ENCODE measurements at places on chromosomes 5 and 9. TPM values are rescaled to one million over a fixed set of nuclear protein-coding genes. Genes with fewer than 3 reads are reported as not detected.
A peak's percentile ranks its signal among the peaks of the same experiment; 100 is the strongest.

DNA sequence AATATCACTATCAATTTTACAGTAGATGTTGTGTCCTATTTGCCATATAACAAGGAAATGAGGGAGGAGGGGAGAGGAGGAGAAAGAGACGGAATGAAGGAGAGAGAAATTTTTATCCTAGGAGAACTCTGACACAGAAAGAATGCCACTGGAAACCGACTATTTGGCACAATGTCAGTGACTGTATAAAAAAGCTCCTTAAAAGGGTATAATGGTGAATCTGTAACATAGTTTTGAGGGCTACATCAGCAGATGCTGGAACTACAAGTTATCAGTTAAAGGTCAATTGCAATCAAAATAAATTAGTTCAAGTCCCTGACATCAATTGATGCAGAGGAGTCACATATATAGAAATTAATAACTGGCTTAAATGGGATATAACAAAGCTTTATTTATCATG, 5.7 kb downstream of the EDIL3 start:
- no peak overlapping the region for H3K27ac ChIP-seq
- peaks cover 42% of the 10 kb centered on the region for H3K27me3 ChIP-seq
- H3K4me1 ChIP-seq: peaks cover 22% of the 10 kb centered on the region
- H3K36me3 ChIP-seq: no peaks in the 10 kb centered on the region
- no peak overlapping the region for H3K4me3 ChIP-seq

The VLDLR gene
- total RNA-seq: 144 TPM

The HRH2 gene
- total RNA-seq: 47.7 TPM

- no peaks in the 10 kb centered on the region for H3K36me3 ChIP-seq
- peaks cover 4% of the 10 kb centered on the region for H3K4me1 ChIP-seq
- H3K27ac ChIP-seq: no peak overlapping the region
- no peak overlapping the region for H3K4me3 ChIP-seq
- no peak for DNase-seq
Observed at GRCh38 chr9:114084282-114085073, 6.4 kb upstream of the AMBP start.

The FOXD4L3 gene
- total RNA-seq: not detected

GRCh38 chr5:148986636-148987035, 76.2 kb downstream of the SH3TC2 start:
- no peaks in the 10 kb centered on the region for H3K36me3 ChIP-seq
- H3K27me3 ChIP-seq: no peaks in the 10 kb centered on the region
- no peak for DNase-seq
- H3K4me3 ChIP-seq: no peak overlapping the region
- no peak overlapping the region for H3K27ac ChIP-seq

- DNase-seq: no peak
- no peaks in the 10 kb centered on the region for H3K36me3 ChIP-seq
- H3K27me3 ChIP-seq: no peaks in the 10 kb centered on the region
- peaks cover 3% of the 10 kb centered on the region for H3K4me1 ChIP-seq
Observed at GRCh38 chr5:112691339-112691680, 46.4 kb upstream of the APC start.

- peak overlapping the region; percentile 59 for H3K27ac ChIP-seq
- no peaks in the 10 kb centered on the region for H3K27me3 ChIP-seq
- H3K36me3 ChIP-seq: peaks cover 5% of the 10 kb centered on the region
- H3K4me3 ChIP-seq: peak overlapping the region; percentile 28
- no peak for DNase-seq
Observed at GRCh38 chr5:173035904-173036707, 20.0 kb upstream of the CREBRF start.

The BTNL8 gene
- 0.58 TPM for total RNA-seq

The PCDHA11 gene
- total RNA-seq: not detected

GRCh38 chr9:36401897-36402480, 1.9 kb upstream of the RNF38 start:
- H3K36me3 ChIP-seq: no peaks in the 10 kb centered on the region
- H3K4me3 ChIP-seq: peak overlapping the region; percentile 84
- no peak for DNase-seq
- peaks cover 47% of the 10 kb centered on the region for H3K4me1 ChIP-seq
- H3K27me3 ChIP-seq: no peaks in the 10 kb centered on the region

DNA sequence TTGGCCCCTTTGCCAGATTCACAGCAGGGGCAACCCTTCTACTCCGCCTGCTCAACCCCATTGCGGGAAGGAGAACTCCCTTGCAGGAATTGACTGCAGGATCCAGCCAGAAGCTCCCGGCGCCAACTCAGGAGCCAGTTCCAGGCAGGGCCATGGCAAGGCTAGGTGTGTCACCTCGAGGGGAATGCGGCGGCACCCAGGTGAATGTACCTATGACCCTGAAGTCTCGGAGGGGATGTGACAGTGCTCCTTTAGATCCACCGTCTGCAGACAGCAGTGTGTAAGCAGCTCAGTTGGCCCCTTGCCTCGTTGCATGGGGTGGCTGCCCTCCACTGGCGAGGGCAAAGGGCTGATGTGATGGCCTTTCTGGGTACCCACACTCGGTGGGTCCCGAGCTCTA, 606.6 kb downstream of the ELAVL2 start:
- H3K27ac ChIP-seq: no peak overlapping the region
- no peak overlapping the region for H3K4me3 ChIP-seq
- DNase-seq: no peak
- H3K36me3 ChIP-seq: no peaks in the 10 kb centered on the region
- H3K4me1 ChIP-seq: no peaks in the 10 kb centered on the region

The SHISAL2B gene
- not detected for total RNA-seq

The DPYSL3 gene
- total RNA-seq: 20.7 TPM

The MARCOL gene
- total RNA-seq: not detected

Data from left ventricle myocardium inferior (tissue), 1 donor.